Esophagus squamous epithelium (tissue), 5 donors: ENCODE measurements at places on chromosomes 2 and 18.

DNA sequence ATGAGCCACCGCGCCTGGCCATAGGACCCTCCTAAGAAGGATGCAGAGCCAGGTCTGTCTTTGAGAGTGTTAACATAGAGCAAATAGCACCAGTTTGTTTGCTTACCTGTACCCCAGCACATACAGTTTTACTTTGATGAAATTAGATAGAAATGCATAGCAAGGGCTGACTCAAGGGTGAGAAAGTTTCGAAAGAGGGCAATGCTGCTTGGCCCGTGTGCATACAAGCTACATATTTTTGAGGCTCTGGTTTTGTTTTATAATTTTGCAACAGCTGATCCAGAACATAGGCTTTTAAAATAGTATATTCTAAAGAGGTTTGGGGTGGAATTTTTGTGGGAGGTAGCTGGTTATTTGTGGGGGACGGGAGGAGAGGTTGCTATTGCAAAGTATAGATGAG lies 151.7 kb downstream of the MCFD2 start:
- no peak for DNase-seq

- DNase-seq: no peak
These were observed 11.8 kb downstream of the RASGRP3 start for GRCh38 chr2:33488178-33488690.

- no peak for DNase-seq
These were observed 1.3 kb upstream of the ACKR3 start for GRCh38 chr2:236568068-236568921.

- no peak for DNase-seq
These were observed 68.3 kb downstream of the TNS1 start for GRCh38 chr2:217934321-217935131.

GRCh38 chr2:64101141-64101591 lies 43.1 kb downstream of the PELI1 start:
- no peak for DNase-seq

DNA sequence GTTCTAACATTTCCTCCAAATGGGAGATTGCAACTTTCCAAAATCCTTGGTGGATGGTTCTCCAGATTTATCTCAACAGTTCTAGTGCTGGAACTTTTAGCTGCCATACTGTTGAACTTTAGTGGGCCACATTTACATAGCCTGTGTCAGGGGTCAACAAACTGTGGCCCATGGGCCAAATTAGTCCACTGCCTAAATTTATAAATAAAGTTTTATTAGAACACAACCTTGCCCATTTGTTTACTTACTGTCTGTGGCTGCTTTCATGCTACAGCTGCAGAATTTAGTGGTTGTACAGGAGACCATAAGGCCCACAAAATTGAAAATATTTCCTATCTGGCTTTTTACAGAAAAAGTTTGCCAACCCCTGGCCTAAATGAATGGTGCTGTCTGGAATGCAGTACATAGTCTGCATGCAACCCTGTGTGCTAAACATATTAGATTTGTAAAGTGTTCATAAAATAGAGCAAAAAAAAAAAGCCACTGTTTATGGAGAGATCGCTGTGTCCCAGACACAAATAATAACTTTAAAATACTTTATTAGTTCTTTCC lies 30.3 kb downstream of the MGAT5 start:
- no peak for DNase-seq

- no peak for DNase-seq
These were observed 127.8 kb downstream of the INHBB start for GRCh38 chr2:120473522-120474271.

DNA sequence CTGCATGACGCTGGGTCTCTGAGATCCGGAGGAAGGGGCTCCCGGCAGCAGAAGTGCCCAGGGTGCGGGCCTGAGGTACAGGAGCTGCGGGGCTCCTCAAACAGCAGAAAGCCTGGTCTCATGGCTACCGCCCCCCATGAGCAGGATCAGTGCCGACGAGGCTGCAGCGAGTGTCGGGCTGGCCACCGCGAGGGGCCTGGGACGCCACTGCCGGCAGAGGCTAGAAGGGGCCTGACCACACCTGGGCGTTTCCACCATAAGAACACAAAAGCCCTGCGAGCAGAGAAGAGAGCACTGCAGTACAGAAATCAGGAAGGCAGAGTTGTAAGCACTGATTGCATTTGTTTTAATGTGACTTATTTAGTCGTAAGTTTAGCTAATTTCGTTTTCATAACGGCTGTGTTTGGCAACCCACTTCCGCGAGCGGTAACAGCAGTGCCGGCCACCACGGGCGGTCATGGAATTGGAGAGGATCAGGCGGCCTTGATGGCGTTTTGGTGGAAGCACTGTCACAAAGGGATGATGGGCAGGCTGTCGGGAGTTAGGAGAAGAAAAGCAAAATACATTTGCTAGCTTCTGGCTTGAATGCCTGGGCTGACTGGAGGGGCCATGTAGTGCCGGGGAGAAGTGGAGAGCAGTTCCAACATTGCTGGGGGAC lies 117.4 kb downstream of the HDAC4 start:
- DNase-seq: no peak

- DNase-seq: no peak
These were observed 1.1 kb downstream of the TRAF3IP1 start for GRCh38 chr2:238321467-238321866.

DNA sequence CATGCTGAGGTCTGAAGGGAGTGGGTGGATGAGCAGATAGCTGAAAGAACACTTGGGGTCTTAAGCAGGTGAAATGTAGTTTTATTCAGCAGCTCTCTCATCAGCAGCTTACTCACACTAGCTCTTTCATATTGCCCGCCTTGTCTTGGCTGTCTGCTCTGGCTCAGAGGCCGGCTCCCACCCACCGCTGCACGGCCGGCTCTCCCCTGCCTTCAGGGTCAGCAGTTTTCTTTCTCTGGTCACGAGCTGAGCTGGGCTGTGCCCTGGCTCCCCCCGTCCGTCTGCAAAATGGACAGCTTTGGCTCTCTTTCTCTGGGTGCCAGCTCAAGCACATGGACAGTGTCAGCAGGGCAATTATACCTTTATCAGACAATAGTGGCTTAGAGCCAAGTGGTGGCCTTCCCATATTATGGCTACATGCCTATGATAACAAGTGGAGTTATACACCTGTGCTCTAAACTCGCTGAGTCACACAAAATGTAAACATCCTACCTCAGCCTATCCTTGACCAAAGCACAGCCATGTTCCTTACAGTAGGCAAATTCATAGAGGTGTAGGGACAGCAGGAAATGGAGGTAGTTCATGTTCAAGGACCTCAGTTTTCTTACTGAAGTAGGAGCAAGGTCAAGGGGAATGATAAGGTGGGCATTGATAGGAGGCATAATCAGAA lies 224.8 kb downstream of the SOCS6 start:
- DNase-seq: no peak

DNA sequence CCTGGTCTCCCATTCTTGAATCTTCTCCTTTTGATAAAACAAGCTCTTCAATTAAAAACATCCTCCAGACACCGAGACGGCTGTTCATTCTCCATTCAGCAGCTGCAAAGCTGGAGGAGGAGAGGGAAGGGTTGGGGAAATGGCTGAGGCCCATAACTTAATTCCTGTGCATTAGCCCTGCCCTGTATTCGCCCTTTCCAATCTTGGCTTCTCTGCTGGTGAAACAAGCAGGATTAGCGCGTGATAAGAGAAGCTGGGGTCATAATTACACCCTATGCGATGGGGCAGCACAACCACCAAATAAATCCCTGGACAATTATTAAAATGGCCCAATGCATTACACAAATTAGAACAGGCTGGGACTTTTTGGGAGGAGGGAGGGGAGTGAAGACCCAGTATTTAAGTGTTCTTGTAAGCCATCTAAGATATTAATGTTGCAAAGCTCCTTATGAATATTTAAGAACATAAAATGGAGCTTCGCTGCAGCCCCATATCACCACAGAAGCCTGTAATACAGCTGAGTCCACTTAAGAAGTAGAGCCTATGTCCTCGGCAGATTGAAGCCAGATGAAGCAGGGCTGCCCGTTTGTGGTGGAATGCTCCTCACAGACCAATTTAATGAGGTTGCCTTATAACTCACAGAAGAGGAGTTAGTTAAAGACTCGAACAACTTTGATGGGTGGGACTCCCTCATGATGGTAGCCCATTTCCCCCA lies 176.6 kb upstream of the SKOR2 start:
- DNase-seq: no peak

GRCh38 chr2:182954789-182955188 lies 83.5 kb downstream of the NCKAP1 start:
- no peak for DNase-seq

DNA sequence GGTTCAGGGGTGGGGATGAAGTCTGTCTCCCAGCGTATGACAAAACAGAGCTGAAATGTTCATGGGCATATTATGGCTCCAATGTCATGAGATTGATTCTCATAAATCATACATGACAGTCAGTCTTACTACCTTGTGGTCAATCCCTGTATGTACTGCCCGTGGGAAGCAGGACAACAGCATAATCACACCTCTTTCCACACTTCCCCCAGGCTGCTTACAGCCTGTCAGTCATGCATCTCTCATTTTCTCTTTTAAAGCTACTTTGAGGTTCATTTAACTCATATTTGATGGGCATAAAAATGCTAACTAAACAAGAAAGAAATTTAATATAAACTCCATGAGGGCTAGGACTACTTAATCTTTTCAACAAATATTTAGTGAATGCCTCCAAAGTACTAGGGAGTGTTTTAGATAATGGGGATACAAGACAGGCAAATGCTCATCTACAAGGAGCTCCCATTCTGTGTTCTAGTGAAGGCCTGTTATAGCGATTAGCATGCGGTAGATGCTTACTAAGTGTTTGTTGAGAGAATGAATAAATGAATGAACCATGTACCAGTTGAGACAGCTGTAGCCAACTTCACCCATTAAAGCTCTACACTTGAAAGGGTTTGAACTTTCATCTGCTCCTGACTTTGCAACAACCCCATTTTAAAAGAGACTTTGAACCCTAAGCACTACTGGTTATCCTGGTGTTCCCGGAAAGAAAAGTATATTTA lies 89.1 kb downstream of the ALPK2 start:
- no peak for DNase-seq

DNA sequence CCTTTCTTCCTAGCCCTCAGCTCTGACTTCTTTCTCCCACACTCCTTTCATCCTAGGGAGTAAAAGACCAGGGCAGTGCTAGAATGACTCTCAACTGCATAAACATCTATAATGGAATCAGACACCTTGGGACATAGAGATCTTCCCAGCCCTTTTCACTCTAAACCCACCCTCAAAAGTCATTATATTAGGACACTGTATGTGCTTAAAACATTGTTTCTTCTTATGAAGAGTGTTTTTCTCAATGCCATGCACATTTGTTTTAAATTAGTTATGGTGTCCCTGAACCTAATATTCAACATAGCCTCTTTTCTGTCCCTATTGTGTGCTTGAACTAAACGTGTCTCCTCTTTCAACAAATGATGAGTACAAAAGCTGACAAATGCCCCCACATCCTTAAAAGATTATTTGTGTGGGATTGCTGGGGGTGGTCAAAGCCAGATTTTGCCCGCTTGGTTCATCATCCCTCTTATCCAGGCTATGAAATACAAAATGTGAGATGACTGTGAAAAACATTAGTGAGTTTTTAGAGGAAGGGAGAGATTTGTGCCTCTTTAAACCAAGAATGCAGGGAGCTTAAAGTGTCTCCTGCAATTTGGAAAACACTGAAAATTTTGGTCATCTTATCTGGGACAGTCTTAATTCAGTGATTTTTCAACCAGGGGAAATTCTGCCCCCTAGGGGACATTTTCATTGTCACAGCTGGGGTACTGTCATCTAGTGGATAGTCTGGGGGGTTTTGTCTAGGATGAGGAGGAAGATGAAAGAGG lies 29.0 kb downstream of the SERPINB5 start:
- DNase-seq: no peak

DNA sequence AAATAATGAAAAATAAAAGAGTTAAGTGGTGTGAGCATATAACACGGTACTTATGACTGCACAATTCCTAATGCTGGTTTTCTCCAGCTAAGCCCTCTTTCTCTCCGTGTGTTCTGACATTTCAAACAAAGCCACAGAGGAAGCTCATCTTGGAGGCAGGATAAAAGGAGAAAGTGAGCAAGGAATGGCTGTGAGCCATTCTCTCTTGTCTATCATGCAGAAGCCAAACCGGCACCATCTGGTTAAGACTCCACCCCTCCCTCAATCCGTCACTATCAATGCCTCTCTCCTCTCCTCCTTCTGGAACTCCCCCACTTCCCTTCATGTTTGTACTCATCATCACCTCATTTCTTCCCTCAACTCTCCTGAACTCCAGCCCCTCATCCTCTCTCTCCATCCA lies 210.4 kb downstream of the TMEM163 start:
- no peak for DNase-seq

- no peak for DNase-seq
These were observed 62.9 kb upstream of the MSH6 start for GRCh38 chr2:47720036-47720435.

DNA sequence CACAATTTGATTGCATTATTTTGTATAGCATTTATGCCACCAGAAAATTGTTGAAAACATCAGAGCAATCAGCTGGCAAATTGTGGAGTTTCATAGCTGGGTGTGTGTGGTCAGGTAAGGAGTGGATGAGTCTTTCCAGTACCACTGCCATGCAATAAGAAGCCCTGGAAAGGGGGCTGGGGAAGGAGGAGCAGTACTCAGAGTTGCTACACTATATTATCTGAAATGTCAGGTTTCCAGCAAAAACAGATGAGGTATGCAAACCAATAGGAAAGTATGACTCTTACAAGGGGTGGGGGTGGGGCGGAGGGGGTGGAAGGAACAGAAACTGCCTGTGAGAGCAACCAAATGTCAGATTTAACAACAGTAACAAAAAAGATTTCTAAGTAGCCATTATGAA lies 112.2 kb downstream of the SOS1 start:
- DNase-seq: no peak

- DNase-seq: no peak
These were observed 11.6 kb downstream of the PDE6D start for GRCh38 chr2:231769170-231770136.

DNA sequence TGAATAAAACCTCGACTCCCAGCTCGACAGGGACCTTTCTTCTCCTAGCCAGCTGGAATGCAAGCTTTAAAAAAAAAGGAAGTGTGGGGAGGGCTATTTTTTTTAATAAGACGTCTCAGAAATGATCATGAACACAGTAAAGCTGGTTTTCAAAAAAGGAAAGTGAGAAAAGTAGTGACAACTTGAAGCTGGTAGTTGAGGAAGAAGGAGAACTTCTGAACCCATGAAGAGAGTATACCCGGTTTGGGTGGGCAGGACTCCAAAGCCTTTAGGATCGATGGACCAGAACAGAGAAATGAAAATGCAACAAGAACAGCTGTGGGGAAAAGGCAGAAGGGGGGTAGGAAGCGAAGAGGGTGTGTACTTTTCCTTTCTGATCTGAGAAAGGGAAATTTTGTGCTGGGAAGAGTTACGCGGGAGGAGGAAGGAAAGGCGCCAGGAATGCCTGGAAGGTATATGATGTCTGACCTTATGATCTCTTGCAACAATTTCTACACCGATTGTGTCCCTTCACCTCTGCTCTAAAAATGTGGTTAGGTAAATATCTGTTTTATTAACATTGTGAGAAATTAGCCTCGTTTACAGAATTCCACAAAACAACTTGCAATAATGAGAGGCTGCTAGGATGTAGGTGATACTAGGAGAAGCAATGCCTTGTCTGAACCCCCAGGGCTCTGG lies 22.6 kb upstream of the CYP1B1 start:
- no peak for DNase-seq

DNA sequence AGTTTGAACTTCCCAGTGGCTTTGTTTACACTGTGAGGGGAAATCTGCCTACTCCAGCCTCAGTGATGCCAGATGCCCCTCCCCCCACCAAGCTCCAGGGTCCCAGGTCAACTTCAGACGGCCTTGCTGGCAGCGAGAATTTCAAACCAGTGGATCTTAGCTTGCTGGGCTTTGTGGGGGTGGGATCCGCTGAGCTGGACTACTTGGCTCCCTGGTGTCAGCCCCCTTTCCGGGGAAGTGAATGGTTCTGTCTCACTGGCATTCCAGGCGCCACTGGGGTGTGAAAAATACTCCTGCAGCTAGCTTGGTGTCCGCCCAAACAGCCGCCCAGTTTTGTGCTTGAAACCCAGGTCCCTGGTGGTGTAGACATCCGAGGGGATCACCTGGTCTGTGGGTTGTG lies 70.0 kb upstream of the NEUROD1 start:
- no peak for DNase-seq
